ENCODE measurements at places on chromosomes 13 and 19.

GRCh38 chr19:741506-742131 lies 9.3 kb upstream of the MISP start:
- DNase-seq = peak; percentile 13

- no peak for DNase-seq
Measured at GRCh38 chr19:14354445-14354844, 26.8 kb upstream of the ADGRE5 start.

DNA sequence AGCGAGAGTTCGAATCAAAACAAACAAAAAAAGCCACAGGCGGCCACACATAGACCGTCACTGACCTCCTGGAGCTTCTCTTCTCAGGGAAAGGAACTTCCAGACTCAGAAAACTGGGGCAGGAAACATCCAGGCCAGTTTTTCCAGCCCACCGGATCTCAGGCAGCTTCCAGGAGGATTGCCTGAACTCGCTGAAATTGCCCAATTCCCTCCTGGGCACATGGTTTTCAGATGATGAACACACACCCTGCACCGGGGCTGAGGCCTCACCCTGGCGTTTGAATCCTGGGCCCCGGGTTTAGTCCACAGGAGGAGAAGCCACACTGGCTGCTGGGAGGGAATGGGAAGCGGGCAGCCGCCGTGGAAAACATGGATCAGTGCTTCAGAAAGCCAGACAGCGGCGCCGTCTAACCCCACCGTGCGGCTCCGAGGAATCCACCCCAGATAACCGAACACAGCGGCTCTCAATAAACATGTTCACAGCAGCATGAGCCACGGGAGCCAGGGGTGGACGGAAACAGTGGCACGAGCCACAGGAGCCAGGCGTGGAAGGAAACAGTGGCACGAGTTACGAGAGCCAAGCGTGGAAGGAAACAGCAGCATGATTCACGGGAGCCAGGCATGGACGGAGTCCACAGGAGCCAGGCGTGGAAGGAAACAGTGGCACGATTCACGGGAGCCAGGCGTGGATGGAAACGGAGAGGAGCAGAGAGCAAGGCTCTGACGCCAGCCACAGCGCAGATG lies 18.2 kb upstream of the PTBP1 start:
- peak; percentile 98 for DNase-seq

DNA sequence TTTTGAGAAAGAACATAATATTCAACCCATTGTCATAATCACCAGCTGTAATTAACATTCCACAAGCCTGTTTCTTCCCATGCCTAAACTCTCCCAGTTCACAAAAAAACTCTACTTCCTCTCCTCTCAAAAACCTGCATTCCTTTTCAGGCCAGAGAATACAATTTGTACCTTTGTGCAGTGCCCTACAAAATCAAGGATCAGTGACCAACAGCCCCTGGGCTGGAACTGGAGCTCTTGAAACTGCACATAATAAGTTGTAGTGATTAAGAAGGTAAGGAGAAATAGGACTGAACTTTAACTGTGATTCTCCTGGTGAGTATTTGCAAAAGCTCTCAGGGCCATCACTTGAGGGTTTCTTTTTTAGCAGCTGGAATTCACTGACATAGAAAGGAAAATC lies 472.7 kb downstream of the RFC3 start:
- DNase-seq = no peak

GRCh38 chr19:41552558-41552957 lies 23.4 kb upstream of the CEACAM21 start:
- DNase-seq = no peak

DNA sequence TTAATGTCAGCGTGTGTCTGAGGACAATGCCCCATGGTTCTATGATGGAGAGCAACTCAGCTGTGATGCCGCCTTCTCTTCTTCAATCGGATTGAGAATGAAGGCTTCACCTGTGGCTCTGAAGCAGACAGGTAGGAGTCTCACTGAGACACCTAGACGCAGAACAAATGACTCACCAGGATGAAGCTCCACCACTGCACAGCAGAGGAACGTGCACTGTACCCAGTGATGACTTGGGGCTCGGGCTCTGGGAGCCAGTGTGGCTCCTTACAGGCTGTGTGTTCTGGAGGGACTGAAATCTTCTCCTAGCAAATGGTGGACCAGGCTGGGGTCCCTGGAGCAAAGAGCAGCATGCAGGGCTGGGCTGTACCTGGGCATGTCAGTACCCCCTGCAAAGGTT lies 44.0 kb downstream of the CCDC70 start:
- no peak for DNase-seq

- DNase-seq = peak; percentile 7
Measured at GRCh38 chr19:14375055-14375581, 6.1 kb upstream of the ADGRE5 start.

- DNase-seq = peak; percentile 39
Measured at GRCh38 chr19:18590273-18591272, 2.0 kb downstream of the REX1BD start.

DNA sequence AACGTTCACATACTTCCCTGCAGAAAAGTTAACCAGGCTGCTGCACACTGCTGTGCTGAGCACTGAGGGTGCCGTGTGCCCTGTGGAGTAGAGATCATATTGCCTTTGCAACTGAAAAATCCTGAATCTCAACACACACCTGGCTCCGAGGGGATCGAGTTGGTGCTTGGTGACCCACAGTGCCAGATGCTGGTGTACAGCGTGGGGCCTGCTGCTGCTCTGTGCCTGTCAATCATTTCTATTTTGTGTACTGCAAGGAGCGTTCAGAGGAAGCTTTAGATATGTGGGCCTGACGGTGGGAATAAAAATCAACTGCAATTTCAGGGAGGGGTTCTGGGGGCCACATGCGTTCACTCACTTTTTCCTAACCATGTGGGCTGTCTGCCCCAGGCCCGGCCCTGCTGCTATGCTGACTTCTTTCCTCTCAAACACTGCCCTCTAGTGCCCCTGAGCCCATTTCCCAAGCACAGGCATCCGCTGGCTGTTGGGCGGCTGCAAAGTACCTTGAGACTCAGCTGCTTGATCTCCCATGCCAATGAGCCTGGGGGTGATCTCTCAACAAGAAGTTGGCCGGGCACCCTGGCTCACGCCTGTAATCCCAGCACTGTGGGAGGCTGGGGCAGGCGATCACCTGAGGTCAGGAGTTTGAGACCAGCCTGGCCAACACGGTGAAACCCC lies 9.7 kb upstream of the LENG8 start:
- peak; percentile 28 for DNase-seq

DNA sequence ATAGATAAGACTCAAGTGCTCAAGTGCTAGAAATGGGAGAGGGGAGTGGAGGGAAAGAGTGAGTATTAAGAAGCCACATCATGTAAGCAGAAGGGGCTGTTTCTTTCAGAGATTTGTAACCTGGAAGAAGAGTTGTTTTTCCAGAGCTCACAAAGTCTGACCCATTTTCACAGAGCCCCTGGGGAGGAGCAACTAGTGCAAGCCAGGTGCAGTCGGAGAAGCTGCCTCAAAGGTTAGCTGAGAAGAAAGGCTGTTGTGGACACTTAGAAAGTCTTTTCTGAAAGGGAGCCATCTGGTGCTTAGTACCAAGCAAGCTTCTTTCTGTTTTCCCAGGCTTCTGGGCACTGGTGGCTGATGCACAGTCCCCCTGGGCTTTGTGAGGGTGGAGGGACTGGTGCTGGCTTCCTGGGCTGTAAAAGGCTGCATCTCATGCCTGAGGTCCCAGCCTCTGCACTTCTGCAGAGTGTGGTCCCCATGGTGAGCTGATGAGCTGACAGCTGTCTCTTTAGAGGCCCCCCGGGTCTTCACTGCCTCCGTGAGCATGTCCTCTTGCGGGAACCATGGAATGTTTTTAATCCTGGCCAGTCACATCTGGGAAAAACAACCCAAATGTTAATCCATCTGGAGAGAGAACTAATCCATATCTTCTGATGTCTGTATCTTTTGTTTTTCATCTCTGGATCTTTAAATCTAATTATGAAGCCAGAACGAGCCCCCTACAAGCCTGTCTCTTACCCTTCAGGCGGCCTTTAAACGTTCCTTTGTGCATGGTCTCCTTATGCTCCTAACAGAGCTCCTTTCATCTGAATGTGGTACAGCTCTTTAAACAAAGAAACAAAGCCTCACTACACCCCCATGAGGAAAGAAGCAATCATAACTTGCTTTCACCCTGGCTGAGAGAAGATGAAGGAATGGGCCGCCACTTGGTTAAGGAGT lies 40.2 kb downstream of the OLFM4 start:
- no peak for DNase-seq

DNA sequence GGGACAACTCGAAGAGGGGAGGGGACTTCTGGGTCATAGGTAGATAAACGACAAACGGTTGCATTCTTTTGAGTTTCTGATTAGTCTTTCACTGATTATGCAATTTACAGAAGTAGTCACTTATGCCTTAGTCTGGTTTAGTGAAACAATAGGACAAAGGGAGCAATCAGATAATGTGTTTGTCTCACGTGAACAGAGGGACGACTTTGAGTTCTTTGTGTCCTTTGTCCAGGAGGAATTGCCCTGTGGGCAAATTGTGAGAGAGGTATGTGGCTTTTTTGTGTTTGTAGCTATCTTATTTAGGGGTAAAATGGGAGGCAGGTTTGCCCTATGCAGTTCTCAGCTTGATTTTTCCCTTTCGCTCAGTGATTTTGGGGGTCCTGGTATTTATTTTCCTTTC lies 362.9 kb upstream of the PCDH20 start:
- DNase-seq = no peak

- DNase-seq = no peak
Measured at GRCh38 chr19:23203841-23204344, 46.3 kb downstream of the ZNF724 start.

DNA sequence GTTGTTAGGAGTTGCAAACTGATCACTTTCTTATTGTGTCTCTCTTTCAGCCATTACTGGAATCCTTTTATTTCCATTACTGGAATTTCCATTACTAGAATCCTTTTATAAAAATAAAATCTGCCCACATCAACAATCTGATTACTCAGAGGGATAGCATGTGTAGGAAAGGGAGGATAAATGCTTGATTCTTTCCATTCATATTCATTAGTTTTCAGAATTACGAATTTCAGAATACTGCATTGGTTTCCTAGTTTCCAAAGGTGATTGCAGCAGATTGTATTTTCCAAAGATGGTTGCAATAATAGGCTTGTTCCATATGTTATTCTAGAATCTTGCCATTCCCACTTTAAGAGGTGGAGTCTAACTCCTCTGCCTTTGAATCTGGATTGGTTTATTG lies 37.1 kb downstream of the ZNF146 start:
- DNase-seq = no peak

DNA sequence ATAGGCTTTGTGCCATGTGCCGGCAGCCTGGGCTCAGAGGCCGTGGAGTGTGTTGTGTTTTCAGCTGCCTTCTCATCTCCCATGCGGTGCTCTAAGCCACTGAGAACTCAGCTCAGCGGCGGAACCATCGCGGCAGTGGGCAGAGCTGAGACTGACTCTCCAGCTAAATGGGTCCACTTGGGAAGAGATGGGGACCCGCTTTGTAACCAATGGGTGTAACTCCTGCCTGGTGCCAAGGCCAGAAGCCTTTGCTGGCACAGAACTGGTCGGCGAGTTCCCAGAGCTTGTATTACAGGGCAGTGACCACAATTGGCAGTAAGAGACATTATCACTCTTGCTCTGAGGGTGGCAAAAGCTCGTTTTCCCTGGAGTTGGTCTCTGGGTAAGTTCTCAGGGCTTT lies 183.0 kb downstream of the STK24 start:
- DNase-seq = no peak

- DNase-seq = no peak
Measured at GRCh38 chr13:29884671-29885430, 34.4 kb upstream of the UBL3 start.

GRCh38 chr13:84973661-84974060 lies 825.6 kb downstream of the SLITRK6 start:
- DNase-seq = no peak

All from trophoblast cell (in vitro differentiated cells and primary cell).